CD4-positive, CD25-positive, alpha-beta regulatory T cell (primary cell): ENCODE measurements at places on chromosomes 7 and 10. TPM values are rescaled to one million over a fixed set of nuclear protein-coding genes. Genes with fewer than 3 reads are reported as not detected.

DNA sequence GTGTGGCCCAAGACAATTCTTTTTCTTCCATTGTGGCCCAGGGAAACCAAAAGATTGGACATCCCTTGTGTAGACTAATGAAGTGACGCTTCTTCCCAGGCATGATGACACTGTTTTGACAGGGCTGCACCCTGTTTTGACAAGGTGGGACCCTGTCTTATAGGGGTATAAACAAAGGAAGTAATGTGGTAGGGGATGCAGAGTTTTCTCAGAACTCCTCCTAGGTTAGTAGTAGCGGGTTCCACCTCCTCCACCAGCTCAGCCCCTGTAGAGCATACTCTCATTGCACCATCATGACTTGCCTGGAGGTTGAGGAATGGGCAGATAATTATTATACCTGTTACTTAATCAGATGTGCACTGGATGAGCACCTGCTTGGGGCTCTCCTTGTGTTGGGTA lies 123.1 kb downstream of the CCNY start:
- DNase-seq = no peak

- DNase-seq = no peak
Observed at GRCh38 chr10:13091801-13092200, 8.2 kb upstream of the OPTN start.

GRCh38 chr7:68245688-68246087 lies 1249.1 kb downstream of the TYW1 start:
- DNase-seq = no peak

- no peak for DNase-seq
Observed at GRCh38 chr10:131970946-131971345, 10.8 kb downstream of the BNIP3 start.

- DNase-seq = no peak
Observed at GRCh38 chr10:70756700-70757360, 28.3 kb downstream of the TBATA start.

DNA sequence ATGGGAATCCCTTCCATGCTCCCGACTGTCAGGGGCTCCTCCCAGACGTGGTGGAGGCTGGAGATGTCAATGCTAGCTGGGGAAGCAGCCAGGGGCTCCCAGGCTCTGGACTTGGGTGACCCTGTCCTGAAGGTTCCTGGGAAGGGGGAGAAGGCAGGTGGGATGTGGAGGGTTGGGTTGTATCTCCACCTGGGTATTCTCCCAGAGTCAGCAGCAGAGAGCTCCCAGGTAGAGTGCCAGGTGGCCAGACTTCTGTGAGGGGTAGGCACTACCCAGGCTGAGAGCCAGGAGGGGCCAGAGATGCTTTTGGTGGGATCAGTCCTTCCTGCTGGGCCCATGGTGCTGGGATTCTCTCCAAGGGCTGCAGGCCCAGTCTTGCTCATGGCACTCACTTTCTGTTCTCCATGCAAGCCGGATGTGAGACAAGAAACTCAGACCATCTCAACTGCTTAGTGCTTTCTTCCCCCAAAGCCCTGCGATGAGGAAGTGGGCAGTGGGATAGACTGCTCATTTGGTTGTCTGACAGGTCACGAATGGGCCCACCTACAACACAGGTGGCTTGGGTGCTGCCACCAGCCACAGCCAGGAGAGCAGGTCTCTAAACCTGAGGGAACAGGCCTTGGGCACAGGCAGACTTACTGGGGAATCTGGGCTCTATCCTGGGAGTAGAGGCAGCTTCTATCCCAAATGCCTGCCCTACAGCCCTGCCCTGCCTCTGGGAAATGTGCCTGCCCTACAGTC lies 52.5 kb upstream of the CAMK2B start:
- DNase-seq = no peak

Gene OR2A7
- polyA plus RNA-seq = 0.28 TPM

DNA sequence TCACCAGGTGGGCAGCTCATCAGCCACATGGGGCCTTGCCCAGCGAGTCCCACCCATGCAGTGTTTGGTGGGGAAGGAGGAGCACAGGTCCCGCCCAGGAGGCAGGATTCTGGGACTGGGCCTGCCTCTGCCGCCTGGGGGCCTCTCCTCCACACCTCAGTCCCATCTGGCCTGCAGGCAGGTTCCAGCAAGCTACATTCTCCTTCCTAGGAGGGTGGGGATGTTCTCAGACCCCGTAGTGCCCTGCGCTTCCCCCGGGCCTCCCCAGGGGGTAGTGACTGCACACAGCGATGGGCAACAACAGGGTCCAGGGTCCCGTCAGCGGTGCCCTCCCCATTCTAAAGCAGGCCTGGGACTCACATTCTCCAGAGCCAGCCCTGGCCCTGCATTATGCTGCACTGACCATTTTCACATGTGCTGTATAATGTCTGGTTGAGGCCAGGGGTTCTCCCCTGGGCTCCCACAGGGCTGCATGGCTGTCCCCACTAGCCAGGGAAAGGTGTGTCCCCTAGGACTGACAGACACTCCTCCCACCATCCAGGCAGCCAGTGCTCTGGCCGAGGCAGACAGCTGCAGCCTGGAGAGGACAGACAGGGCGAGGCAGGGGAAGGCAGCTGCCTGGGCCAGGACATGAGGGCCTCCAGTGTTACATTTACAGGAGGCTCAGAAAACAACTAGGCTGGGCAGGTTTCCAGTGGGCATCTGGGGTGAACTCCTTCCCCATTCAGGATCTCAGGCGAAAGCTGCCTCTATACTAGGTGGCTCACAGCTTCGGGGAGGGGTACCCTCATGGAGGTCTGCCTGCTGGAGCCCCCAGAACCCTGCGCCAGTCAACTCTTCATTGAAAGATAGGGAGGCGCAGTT lies 9.3 kb downstream of the RASGEF1A start:
- DNase-seq = no peak

GRCh38 chr10:47012214-47012613 lies 101.0 kb downstream of the PTPN20 start:
- DNase-seq = no peak

Gene CLDN4
- 0.29 TPM for polyA plus RNA-seq

Gene GSAP
- polyA plus RNA-seq = 1.1 TPM

Gene ZNF727
- polyA plus RNA-seq = not detected

GRCh38 chr10:44963772-44964633 lies 4.4 kb downstream of the RASSF4 start:
- DNase-seq = no peak

DNA sequence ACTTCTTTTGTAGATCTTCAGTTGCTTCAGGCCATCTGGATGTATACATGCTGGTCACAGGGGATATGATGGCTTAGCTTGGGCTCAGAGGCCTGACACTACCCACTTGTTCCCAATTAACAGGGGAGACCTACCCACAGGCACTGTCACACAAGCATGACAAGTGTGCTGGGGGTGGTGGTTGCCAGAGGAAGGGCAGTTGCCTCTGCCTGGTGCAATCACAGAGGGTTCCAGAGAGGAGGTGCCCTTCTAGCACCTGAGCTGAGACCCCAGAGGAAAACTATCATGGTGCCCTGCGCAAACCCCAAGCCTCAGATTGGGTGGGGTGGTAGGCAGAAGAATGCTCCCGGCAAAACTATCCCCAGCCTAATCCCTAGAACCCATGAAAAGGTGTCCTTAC lies 65.6 kb upstream of the NANOS1 start:
- no peak for DNase-seq

DNA sequence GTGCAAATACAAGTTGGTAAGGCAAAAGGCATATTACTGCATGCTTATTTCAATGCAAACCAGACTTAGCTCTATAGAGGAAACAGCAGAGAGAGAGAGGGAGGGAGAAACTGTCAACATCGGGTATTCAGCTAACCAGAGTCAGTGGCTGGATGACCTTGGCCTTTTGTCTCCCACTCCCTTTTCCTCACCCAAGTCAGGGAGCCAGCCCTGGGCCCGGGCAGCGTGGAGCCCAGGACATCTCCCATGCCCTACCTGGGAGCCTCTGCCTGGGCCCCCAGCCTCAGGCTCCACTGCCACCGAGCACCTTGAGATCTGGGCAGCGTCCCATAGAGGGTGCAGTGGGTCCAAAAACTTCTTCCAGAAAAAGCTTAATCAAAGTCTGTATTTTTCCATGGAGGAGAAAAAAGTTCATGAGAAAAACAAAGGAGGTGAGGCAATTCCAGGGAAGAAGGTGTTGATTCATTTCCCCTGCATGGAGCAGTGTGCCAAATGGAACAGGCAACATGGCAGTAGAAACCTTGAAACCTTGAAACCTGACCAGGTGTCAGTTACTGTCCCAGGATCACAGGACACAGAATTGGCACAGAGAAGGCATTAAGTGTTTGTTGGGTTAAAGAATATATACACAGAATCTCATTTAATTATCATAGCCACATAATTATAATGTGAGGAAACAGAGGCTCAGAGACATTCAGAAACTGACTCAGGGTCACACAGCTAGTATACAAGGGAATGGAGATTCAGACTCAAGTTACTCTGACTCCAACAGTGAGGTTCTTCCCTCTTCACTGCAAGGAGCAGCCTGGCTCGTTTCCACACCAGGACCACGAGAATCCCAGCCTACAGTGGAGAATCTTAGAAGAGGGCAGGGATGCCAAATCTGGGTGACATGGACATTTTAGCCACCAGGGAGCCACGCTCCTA lies 5.8 kb upstream of the NCOA4 start:
- DNase-seq = no peak

Gene ZMIZ1
- 2.2 TPM for polyA plus RNA-seq

GRCh38 chr10:128870830-128871597 lies 596.0 kb upstream of the MGMT start:
- no peak for DNase-seq

- DNase-seq = no peak
Observed at GRCh38 chr10:46550076-46550790, 6.2 kb downstream of the GPRIN2 start.

GRCh38 chr10:21888959-21889358 lies 114.6 kb downstream of the DNAJC1 start:
- peak; percentile 44 for DNase-seq

DNA sequence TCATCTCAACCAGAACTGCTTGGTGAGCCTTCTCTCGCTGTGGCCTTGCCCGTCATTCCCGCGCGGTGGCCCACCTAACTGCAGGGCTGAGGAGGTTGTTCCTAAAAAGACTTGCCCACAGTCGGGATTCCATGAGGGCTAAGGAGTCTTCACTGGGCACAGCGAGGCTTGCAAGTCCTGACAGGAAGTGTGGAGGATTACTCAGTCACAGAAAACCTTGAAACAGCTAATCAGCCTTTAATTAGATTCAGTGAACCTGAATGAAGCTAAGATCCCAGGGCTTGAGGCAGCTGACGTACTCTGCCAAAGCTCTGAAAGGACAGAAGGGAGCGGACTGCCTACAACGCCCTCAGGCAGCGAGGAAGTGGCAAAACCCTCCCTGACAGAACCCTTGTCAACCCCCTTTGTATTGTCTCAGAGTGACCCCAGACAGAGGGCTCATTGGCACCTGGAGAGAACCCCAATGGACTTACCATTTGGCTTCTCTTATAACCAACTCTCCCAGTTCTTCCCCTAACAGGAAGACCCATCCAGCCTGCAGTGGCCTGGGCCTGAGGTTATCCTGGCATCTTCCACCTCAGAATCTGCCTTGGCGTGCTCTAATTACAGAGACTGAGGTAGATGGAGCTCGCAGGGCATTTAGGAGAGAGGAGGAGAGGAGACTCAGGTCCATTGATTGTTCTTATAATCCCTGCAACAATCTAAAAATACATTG lies 2.5 kb upstream of the LAMB4 start:
- no peak for DNase-seq

DNA sequence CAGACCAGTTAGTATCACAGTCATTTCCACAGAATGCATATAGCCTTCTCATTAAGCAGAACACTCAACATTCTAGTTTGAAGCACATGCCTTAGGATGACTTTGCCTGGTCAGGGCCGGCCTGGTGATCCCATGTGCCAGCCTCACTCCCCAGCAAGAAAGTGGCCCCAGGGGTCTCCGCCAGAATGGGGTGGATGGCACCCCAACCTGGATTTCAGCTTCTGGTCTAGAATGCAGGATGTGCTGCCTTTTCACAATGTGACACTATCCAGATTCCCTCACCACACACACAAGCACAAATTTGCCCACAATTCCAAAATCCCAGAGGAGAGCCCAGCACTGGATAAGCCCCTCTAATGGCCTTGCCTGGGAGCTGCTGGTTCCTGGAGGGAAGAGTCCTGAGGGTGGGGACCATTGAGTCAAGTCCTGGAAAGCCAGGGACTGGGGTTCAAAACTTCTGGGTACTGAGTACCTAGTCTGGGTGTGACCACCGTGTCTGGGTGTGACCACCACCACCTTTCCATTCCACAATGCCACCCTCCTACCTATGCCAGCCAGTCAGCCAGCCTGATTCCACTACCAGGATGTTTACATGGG lies 41.5 kb upstream of the GPAM start:
- no peak for DNase-seq

- no peak for DNase-seq
Observed at GRCh38 chr7:42883950-42884349, 27.9 kb downstream of the C7orf25 start.

GRCh38 chr10:114851336-114851735 lies 29.8 kb downstream of the FHIP2A start:
- no peak for DNase-seq

DNA sequence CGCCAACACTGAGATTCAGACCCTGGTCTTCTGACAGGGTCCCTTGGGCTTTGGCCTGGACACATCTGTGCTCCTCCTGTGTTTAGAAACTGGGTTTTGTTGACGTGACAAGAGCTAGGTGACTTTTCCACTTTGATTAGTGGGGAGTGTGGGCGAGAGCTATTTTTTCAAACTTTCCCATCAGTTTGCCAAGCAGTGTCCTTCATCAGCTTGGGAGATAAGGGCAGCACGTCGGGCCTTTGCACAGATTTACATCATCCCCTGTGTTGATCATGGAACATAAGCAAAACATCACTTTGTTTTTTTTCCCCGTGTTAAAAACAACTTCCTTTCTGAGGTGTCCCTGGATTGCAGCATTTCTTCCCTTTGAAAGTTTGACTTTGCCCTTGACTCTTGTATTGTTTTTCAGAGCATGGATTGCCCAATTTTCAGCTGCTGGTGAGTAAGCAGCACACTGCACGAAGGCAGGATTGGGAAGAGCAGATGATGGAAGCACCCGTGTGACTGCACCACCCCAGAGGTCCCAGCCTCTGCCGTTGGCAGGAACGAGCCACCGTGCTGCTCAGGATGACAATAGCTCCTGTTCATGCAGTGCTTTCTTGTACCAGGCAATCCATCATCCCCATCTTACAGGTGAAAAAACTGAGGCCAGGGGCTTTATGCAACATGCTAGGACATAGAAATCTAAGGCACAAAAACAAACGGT lies 6.4 kb upstream of the IGFBP1 start:
- no peak for DNase-seq

- DNase-seq = peak; percentile 2
Observed at GRCh38 chr10:89793649-89794254, 92.4 kb downstream of the KIF20B start.

- no peak for DNase-seq
Observed at GRCh38 chr7:95052566-95053094, 145.2 kb downstream of the PPP1R9A start.

GRCh38 chr10:125203186-125203800 lies 42.9 kb upstream of the CTBP2 start:
- DNase-seq = no peak

Gene OPN4
- polyA plus RNA-seq = not detected

DNA sequence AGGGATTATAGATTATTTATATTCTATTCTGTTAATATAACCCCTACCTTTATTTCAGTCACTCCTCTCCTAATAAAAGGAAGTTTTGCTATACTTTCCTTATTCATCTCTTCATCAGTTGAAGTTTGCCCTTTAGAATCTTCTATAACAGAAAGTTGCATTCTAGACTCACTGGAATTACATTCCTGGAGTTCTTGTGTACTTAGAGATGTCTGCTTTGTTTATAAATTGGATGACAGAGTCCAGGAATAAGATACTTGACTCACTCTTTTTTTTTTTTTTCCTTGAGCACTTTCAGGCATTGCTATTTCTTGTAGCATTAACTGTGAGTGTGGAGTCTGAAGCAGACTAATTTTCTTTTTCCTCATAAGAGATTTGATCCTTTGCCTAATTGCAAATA lies 640.8 kb downstream of the XPNPEP1 start:
- no peak for DNase-seq
